ENCODE measurements at places on chromosomes 12 and 14.

DNA sequence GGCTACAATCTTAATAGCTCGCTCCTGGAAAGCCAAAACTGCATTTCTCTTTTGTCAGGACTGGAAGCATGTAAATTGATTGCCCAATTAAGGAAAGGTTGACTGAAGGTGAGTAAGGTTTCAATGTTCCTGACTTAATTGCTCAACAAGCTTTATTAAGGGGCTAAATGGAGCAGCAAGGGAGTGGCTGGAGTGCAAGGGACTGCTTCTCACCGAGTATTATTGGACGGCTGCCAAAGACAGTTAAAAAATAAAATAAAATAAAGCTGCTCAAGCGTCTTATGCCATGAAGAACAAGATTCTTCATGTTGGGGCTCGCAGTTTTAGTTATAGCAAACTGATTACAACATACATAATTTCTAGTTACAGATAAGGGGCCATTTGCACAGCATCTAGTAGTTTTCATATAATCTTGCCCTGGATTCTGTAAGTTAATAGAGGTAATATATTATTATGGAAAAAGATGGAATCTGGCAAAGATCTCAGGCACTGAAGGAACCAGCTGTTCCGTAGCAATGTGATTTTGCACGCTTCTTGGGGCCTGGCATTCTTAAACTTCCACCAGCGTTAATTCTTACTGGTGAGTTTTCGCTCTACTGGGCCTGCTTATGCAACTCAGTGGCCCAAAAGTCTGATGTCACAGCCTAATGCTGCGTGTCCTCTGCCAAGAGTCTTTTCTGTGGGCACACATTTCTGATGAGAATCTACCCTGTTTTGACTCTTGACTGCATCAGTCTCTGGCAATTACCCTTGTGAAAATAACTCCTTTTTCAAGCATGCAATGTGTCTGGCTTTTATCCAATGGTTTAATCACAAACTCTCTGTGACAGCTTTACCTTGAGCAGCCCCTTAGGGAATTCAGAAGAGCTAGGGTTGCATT lies 108.5 kb downstream of the SLC38A1 start:
- DNase-seq: no peak

GRCh38 chr14:58695514-58695913 lies 57.8 kb downstream of the DACT1 start:
- no peak for DNase-seq

DNA sequence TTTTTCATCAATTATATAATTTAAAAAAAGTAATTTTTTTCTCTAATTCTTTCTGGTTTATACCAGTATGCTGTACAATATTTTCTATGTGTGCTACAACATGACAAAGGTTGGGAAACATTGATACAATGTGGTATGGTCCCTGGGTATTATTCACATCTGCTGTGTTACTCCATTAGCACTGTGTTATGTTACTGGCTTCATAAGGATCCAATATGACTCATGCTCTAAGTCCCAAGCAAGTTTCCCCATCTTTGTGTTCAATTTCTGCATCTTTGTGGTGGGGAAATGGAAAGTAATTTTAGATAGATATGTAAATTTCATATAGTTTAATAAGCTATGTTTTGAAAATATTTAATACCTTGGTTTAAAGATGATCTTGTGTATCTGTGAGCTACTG lies 35.8 kb downstream of the FBXO33 start:
- no peak for DNase-seq

DNA sequence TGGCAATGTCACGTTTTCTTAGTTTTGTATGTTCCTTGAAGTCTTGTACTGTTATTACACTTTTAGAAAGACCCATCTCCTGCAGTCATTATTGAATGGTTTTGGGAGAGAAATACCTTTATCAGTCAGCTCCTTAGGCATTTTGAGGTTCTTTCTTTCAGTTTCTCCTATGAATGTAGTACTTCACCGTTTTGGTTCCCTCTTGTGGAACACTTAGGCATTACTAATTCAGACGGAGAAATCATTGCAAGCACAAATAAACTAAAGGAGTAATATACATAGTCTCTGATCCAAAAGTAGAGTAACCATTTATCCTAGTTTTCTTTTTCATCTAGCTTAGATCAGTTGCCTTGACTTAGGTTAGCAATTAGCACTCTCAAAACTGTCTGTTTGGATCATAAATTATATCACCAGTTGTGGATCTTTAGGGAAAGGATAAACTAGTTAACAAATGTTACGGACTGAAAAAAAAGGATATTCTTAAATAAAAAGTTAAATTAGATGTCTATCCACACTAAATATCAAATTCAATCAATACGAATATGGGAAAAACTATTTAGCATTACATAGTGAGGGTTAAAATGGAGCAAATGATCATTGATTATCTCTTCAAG lies 1538.3 kb upstream of the SEL1L start:
- DNase-seq: no peak

DNA sequence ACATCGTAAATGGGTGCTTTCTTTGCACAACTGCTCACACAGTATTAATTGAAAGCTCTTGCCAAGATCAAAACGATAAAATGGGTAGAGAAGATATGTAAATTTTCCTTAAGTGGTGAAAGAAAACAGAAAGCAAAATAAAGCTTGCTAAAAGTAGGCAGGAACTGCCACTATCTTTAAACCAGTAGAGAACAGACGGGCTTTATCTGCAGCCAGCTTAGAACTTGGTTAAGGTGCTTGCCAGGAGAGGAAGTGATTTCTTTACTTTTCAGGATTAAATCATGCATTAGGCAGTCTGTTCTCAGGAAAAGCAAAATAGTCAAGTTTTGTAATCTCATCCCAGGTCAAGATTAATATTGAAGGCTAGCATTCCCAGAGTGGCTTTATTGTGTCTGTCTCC lies 56.9 kb upstream of the CCDC175 start:
- DNase-seq: no peak

DNA sequence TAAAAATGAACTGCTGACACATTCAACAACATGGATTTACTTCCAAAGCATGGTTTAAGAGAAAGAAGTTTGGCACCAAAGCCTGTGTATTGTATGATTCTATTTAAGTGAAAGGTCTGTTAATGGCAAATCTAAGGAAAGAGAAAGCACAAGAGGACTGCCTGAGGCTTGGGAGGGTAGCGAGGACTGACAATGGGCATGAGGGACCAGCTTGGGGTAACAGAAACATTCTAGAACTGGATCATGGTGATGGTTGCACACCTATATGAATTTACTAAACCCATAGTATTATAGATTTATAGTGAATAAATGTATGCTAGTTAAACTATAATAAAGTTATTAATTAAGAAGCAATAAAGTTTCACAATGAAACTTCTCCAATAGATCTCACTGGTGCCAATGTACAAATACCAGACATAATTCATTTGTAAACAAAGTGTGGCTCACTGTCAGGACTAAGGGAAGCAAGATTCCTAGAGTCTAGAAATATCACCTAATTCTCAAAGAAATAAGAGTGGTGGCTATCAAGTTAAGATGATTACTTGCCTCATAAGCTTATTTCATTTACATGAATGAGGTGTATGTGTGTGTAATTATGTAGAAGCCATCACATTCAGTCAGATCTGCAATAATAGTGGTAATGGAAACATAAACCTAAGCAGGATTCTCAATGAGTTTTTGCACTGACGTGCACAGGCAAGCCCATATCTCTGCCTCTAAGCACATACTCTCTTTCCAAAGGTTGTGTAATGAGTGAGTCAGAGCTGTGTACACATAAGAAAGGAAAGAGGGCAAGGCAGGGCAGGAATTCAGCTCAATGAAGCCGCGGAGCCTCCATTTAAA lies 353.4 kb downstream of the KCNH5 start:
- DNase-seq: no peak
